ENCODE measurements at places on chromosomes 7 and 10. TPM values are rescaled to one million over a fixed set of nuclear protein-coding genes. Genes with fewer than 3 reads are reported as not detected.
A peak's percentile ranks its signal among the peaks of the same experiment; 100 is the strongest.

The LIPN gene
- total RNA-seq = not detected

GRCh38 chr7:149680331-149681025, 92.9 kb downstream of the ZNF467 start:
- no peak overlapping the region for H3K4me3 ChIP-seq
- H3K27me3 ChIP-seq = peaks cover 29% of the 10 kb centered on the region
- no peak for DNase-seq

DNA sequence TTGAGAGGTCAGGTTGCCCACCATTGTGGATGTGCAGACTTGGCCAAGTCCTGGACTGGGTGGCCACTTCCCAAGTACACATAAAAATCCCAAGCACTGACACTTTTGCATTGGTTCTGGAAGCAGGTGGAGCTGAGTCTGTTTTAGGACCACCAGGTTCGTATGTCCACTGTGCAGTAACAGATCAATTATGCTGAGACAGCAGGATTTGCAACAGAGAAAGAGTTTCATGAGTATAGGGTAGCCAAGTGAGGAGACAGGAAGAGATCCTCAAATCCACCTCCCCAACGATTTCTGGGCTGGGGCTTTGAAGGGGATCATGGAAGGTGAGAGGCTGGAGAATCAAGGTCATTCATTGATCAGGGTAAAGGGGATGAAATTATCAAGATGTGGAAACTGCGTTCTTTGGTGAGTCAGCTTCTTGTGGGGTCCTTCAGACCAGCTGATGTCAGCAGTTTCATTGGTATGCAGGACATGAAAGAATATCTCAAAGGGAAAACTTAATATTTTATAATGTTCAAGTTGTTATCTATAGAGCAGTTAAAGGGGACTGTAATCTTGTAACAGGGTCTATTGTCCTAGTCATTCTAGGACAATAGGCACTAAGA, 277.7 kb downstream of the GALNT17 start:
- no peak overlapping the region for H3K27ac ChIP-seq
- H3K27me3 ChIP-seq = no peaks in the 10 kb centered on the region
- H3K4me3 ChIP-seq = no peak overlapping the region
- H3K4me1 ChIP-seq = no peaks in the 10 kb centered on the region

GRCh38 chr7:7201578-7202374, 19.4 kb downstream of the C1GALT1 start:
- H3K4me1 ChIP-seq = peaks cover 72% of the 10 kb centered on the region
- peak overlapping the region; percentile 68 for H3K27ac ChIP-seq
- peak; percentile 75 for DNase-seq
- peak overlapping the region; percentile 60 for H3K4me3 ChIP-seq
- peaks cover 16% of the 10 kb centered on the region for H3K36me3 ChIP-seq

- H3K4me1 ChIP-seq = peaks cover 39% of the 10 kb centered on the region
- DNase-seq = no peak
- H3K4me3 ChIP-seq = no peak overlapping the region
- no peaks in the 10 kb centered on the region for H3K27me3 ChIP-seq
- no peak overlapping the region for H3K27ac ChIP-seq
Observed at GRCh38 chr7:21948364-21948763, 2.7 kb upstream of the CDCA7L start.

GRCh38 chr10:96619120-96619519, 32.3 kb upstream of the TM9SF3 start:
- H3K36me3 ChIP-seq = no peaks in the 10 kb centered on the region
- no peak for DNase-seq
- no peak overlapping the region for H3K4me3 ChIP-seq
- H3K27me3 ChIP-seq = no peaks in the 10 kb centered on the region
- no peak overlapping the region for H3K27ac ChIP-seq
- no peaks in the 10 kb centered on the region for H3K4me1 ChIP-seq

- no peak overlapping the region for H3K27ac ChIP-seq
- peaks cover 8% of the 10 kb centered on the region for H3K27me3 ChIP-seq
- H3K4me1 ChIP-seq = no peaks in the 10 kb centered on the region
- no peak overlapping the region for H3K4me3 ChIP-seq
Observed at GRCh38 chr10:17817316-17817715, 8.2 kb downstream of the MRC1 start.

- H3K4me3 ChIP-seq = no peak overlapping the region
- DNase-seq = no peak
- H3K27ac ChIP-seq = no peak overlapping the region
- H3K4me1 ChIP-seq = peaks cover 3% of the 10 kb centered on the region
Observed at GRCh38 chr10:102523250-102524029, 19.7 kb downstream of the SUFU start.
